ENCODE measurements at places on chromosomes 11 and 22. TPM values are rescaled to one million over a fixed set of nuclear protein-coding genes. Genes with fewer than 3 reads are reported as not detected.

ATG13 gene
- 60.6 TPM for total RNA-seq

OR8G5 gene
- total RNA-seq: not detected

GAB4 gene
- under 0.01 TPM for total RNA-seq

SF3B2 gene
- total RNA-seq: 108 TPM

IFITM10 gene
- 0.56 TPM for total RNA-seq

SUSD2 gene
- 0.09 TPM for total RNA-seq

MS4A12 gene
- not detected for total RNA-seq

ART1 gene
- total RNA-seq: not detected

BCO2 gene
- 0.72 TPM for total RNA-seq

NFRKB gene
- 17.6 TPM for total RNA-seq

TNNT3 gene
- not detected for total RNA-seq

NXPE2 gene
- not detected for total RNA-seq

MMP7 gene
- total RNA-seq: 0.18 TPM

STK33 gene
- 0.19 TPM for total RNA-seq

Data from endothelial cell of coronary artery (primary cell).